Nephron progenitor cell (in vitro differentiated cells): ENCODE measurements at places on chromosomes 7 and 10.

- DNase-seq, result no peak
Measured at GRCh38 chr7:130758429-130759056, 24.5 kb upstream of the KLF14 start.

GRCh38 chr10:24382596-24382978, 173.6 kb downstream of the KIAA1217 start:
- DNase-seq, result no peak

DNA sequence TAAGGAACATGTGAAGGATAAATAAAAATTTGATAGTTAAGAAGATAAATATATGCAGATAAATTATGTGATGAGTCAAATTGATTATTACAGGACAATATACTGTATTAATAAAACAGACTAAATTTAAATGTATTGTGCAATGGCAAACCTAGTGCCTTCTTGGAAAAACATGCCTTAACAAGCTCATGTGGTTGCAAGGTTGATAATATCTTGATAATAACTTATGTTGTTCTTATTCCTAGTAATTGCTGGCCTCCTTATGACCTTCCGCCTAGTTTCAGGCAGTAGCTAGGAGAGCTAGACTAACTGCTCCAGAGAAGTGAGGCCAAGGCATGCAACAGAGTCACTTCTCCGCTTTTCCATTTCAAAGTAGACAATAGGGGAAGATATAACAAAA, 7.6 kb upstream of the RAB11FIP2 start:
- DNase-seq, result no peak

GRCh38 chr7:125256446-125256845, 326.8 kb upstream of the POT1 start:
- no peak for DNase-seq
